ENCODE measurements at places on chromosomes 3 and 15. TPM values are rescaled to one million over a fixed set of nuclear protein-coding genes. Genes with fewer than 3 reads are reported as not detected.

ROBO2 gene
- total RNA-seq, result 1.0 TPM

ZBTB47 gene
- total RNA-seq, result 59.7 TPM

CP gene
- total RNA-seq, result 0.33 TPM

MEIS2 gene
- total RNA-seq, result 51.1 TPM

ARIH2 gene
- 64.4 TPM for total RNA-seq

MITF gene
- 30.1 TPM for total RNA-seq

RTP1 gene
- total RNA-seq, result not detected

LDHAL6B gene
- total RNA-seq, result not detected

DPPA2 gene
- not detected for total RNA-seq

GOLGA8T gene
- total RNA-seq, result not detected

MOBP gene
- total RNA-seq, result under 0.01 TPM

ZNF662 gene
- 2.8 TPM for total RNA-seq

EFCC1 gene
- not detected for total RNA-seq

KBTBD13 gene
- total RNA-seq, result under 0.01 TPM

DNAH12 gene
- total RNA-seq, result under 0.01 TPM

MYD88 gene
- total RNA-seq, result 14.9 TPM

RHO gene
- total RNA-seq, result not detected

GRM2 gene
- 0.17 TPM for total RNA-seq

CYP11A1 gene
- total RNA-seq, result 1.0 TPM

TOPAZ1 gene
- not detected for total RNA-seq

GADL1 gene
- 0.33 TPM for total RNA-seq

PDIA3 gene
- total RNA-seq, result 247 TPM

HIGD2B gene
- total RNA-seq, result not detected

SNTN gene
- total RNA-seq, result not detected

TRIM42 gene
- not detected for total RNA-seq

SEMA3B gene
- 26.0 TPM for total RNA-seq

AEN gene
- total RNA-seq, result 42.6 TPM

KIAA1143 gene
- 17.7 TPM for total RNA-seq

GPR62 gene
- total RNA-seq, result under 0.01 TPM

SPINK8 gene
- not detected for total RNA-seq

AGBL1 gene
- total RNA-seq, result not detected

TTLL13 gene
- total RNA-seq, result not detected

ZNF80 gene
- not detected for total RNA-seq

AMIGO3 gene
- total RNA-seq, result 0.29 TPM

POLQ gene
- 0.99 TPM for total RNA-seq

NR2F2 gene
- total RNA-seq, result 23.9 TPM

FEZF2 gene
- total RNA-seq, result not detected

CKMT1A gene
- not detected for total RNA-seq

POTEB2 gene
- not detected for total RNA-seq

TMC3 gene
- not detected for total RNA-seq

Measured in smooth muscle cell of trachea (primary cell).